ENCODE measurements at places on chromosomes 16 and 17.
A peak's percentile ranks its signal among the peaks of the same experiment; 100 is the strongest.

DNA sequence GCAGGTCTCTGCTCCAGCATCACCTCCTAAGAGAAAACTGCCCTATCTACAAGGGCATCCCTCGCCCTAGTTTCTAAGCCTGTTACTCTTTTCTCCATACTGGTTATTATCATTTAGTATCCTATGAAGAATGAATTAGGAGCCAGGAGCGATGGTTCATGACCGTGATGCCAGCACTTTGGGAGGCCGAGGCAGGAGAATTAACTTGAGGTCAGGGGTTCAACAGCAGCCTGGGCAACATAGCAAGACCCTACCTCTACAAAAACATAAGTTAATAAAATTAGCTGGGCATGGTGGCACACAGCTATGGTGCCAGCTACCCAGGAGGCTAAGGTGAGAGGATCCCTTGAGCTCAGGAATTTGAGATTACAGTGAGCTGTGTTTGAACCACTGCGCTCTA is 7.2 kb downstream of the EARS2 start:
- no peak for DNase-seq

DNA sequence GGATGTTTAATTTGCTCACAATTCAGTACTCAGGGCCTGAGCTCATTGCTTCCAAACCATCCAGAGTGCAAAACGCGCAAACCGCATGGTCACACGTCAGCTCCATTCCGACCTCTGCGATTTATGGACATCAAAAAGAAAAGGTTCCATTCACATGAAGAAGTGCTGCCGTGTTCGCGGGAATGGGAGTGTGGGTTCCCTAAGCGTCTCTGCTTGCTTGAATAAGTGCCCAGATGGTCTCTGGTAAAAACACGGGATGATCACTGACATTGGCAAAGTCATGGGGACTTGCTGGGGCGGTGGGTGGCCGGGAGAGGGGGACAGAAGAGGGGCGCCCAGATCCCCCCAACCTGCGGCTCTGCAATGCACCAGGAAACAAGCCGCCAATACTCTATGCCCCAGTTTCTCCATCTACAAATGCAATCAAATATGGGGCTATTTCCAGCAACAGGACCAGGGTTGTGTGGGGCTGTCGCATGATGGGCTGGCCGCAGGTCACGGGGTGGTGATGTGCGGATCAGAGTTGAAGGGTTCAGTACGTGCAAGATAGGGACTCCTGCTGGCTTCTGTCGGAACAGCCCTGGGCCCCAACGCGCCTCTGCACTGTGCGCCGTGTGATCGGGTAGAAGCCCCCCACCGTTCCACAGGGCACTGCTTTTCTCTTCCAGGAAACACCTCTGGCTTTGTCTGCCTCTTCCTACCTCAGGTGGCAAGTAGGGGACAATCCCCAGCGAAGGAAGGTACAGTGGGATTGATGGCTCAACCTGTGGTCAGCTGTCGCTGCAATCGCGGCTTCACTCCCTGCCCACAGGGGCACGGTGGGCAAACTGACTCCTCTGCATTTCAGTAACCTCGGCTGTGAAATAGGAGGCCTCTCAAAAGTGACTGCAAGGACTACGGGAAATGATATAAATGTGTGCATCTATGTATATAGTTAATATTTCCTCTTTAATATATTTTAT is 11.2 kb downstream of the FOXF1 start:
- DNase-seq, result no peak

GRCh38 chr16:4179020-4179419 is 62.8 kb upstream of the ADCY9 start:
- no peak for DNase-seq

GRCh38 chr17:41296846-41297245 is 5.8 kb downstream of the KRTAP29-1 start:
- no peak for DNase-seq

DNA sequence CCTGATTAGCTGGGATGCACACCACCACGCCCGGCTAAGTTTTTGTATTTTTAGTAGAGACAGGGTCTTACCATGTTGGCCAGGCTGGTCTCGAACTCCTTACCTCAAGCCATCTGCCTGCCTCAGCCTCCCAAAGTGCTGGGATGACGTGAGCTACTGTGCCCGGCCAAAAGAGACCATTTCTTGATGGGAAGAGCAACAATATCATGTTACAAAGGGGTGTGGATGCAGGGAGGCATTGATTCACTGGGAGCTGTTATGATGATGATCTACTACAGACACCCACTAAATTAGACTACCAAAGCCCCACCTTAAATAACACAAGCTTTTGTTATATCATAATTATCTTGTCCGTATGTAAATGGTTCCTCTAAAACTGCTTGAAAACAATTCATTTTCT is 81.4 kb upstream of the PSMD7 start:
- no peak for DNase-seq

GRCh38 chr17:32609085-32609484 is 122.3 kb downstream of the CDK5R1 start:
- peak; percentile 27 for DNase-seq

- DNase-seq, result peak; percentile 3
Observed at GRCh38 chr16:81035975-81036750, 521 bp downstream of the ATMIN start.

Measured in activated naive CD8-positive, alpha-beta T cell treated with anti-CD3 and anti-CD28 coated beads, Interleukin-2, amount 50 U/mL, for 16 hours (primary cell).